ENCODE measurements at places on chromosomes 6 and 20.
A peak's percentile ranks its signal among the peaks of the same experiment; 100 is the strongest.

- no peak for DNase-seq
These were observed 82.4 kb downstream of the RNF144B start for GRCh38 chr6:18469536-18469935.

- no peak for DNase-seq
These were observed 123.7 kb downstream of the AKAP7 start for GRCh38 chr6:131258816-131259476.

DNA sequence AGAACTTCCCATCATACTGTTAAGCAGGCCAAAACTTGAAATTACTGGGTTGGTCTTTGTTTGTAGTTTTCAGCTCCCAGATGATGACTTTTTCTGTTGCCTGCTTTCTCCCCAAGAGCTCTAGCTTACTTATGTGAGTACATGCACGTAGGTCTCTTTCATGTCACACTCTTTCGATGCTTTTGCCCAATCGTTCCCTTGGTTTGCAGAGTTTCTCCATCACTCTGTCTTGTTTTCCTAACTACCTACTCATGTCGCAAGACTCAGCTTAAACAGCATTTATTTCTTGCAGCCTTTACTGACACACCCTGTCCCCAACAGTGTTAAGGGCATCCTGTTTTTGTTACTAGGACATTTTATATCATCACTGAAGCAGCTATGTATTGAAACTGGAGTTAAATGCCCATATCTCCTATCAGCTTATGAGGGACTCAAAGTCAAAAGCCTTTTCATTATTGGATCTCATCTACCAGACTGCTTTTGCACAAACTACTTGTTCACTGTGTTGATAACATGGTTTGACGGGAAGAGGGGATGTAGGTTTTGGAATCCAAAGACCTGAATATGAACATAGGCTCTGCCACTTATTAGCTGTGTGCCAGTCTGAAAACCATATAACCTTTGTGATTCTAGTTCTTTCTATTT is 2.9 kb downstream of the ARG1 start:
- no peak for DNase-seq

DNA sequence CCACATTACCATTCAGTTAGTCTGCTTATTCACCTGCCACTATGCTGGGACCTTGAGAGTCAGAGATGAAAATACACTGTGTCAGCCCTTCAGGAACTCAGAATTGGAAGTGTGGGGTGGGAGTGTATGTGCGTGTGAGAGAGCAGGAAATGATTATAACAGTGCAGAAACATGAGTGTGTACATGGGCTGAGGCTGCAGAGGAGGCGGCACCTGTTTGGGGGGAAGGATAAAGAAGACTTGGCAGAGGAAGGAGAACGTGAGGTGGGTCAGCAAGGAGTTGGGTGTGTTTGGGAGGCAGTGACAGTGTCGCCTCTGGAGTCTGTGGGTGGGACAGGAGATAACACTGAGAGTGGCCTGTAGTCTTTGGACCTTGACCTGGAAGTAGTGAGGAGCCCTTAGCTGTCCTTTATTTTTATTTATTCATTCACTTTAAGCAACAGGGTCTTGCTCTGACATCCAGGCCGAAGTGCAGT is 3.1 kb downstream of the CHMP4B start:
- DNase-seq = no peak

DNA sequence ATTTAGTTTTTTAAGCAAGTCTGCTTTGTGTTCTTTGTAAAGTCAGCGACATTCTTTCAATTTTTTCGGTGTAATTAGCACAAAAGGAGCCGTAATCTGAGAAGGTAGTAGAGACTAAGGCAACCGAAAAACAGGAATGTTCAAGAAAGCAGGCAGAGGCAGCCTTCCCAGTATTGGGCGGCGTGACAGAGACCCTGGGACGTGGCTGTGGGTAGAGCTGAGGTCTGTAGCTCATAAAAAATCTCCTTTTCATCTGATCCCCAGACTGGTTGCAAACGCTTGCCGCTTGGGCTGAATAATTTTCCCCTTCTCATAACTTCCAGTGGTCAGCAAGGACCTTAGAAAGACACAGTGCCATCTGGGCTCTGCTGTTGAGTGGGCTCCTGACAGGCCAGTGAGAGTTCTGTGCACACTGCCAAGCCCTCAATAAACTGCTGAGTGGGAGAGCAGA is 30.8 kb downstream of the GNAS start:
- no peak for DNase-seq

- peak; percentile 42 for DNase-seq
These were observed 27.5 kb downstream of the SERPINB9 start for GRCh38 chr6:2875359-2876191.

DNA sequence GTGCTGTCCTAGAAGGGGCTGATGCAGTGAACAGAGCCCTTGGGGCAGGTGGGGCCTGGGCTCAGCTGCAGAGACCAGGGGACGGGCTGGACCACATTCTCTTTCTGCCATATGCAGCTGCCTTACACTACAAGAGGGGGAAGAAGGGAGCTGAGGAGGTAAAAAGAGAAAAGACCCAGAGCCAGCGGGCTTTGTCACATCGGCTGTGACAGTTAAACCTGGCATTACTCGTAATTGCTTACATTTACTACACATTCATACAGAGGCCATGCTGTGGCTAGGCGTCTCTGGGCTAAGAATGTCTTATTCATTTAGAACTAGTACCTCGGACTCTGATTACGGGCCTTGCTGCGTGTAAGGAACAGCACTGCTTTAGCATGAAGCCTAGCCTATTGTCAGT is 12.8 kb upstream of the MAS1L start:
- no peak for DNase-seq

- DNase-seq = no peak
These were observed 102.5 kb upstream of the BEND6 start for GRCh38 chr6:56852260-56853010.

DNA sequence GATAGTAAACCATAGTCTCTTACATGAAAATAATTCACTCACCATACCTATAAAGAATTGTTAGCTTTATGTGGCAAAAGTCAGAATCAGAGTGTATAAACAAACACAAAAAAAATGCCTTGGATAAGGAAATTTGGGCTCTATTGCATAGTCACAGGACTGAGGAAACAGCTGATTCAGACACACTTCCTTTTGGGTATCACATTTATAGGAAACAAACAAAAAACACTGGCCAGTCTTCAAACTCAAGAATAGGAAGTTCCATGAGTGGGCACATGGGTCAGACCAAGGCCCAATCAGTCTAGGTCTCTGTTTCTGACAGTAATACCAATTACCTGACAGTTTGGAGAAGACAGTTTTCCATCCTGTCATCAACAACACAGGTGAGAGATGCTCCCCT is 8.0 kb downstream of the SLC18B1 start:
- no peak for DNase-seq

DNA sequence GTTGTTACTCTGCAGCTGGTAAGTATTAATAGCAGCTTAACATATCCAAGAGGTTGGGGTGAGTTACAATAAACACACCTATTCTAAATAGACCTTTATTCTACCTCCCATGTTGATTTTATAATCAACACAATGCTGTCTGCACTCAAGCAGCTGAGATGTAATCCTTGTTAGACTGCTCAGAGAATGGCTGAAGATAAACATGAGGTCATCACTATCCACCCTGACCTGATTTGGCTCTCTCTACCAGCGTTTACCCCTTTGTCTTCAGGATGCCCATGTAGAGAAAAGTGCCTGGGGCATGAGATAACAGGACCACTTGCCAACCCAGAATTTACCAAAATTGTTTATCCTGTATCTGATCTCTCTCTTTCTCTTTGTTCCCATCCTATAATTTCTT is 220.7 kb upstream of the DEFB112 start:
- DNase-seq = no peak

- no peak for DNase-seq
These were observed 47.2 kb downstream of the RGS17 start for GRCh38 chr6:153083869-153084268.

- DNase-seq = no peak
These were observed 72.0 kb upstream of the BACH2 start for GRCh38 chr6:90368601-90369000.

GRCh38 chr6:125631165-125631564 is 118.3 kb upstream of the HEY2 start:
- DNase-seq = no peak

DNA sequence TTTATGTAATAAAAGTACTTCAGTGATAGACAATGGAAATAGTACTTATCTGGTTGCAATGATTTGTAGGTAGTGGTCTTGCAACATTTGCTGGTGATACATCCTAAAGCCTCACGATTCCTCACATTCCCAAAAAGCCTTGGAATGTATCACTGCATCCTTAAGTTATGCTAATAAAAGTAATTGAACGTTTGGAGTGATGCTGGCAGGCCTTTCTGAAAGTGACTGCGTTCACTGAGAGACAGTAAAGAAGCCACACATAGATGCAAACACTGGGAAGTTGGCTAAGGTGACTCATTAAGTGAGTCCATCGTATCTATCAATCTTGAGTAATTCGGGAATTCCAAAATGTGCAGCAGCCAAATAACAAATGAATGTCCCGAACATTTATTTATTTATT is 444.1 kb upstream of the SOX4 start:
- no peak for DNase-seq

- DNase-seq = no peak
These were observed 76.6 kb upstream of the VGLL2 start for GRCh38 chr6:117188627-117189201.

DNA sequence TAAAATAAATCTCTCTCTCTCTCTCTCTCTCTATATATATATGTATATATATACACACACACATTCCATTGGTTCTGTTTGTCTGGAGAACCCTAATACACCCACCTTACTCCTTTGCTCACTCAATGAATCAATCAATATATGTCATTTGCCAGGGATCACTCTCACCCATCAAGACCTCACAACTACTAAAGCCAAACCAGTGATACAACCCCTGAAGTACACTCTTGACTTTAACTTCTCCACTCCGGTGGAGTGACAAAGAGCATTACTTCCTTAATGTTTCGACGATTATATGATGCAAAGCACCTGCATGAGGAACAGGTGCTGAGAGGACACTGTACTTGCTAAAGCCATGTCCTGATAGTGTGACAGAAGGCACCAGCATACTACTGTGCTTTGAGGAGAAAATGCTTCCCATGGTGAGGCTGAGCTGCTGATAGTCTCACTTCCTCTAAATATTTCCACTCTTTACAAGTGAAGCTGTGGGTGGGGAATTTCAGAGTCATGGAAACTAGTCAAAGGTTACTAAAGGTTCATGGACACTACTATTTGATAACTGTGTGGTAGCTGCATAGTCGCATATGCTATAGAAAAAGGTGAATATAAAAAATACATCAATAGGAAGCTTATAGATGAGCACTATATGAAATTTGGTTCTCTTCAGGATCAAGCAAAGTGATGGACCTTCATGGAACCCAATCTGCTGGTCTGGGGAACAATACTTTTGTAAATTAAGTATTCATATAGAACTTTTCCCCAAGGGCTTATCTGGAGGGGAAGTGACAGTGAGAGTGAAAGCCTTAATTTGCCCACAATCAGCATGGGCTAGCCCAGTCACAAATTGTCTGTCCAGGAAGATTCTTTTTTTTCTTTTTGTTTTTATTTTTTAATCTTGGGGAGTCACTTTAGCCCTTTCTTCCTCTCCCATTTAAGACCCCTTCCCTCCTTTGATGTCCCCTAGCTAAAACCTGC is 141.9 kb upstream of the NEDD9 start:
- no peak for DNase-seq

GRCh38 chr6:113402544-113402943 is 454.6 kb upstream of the MARCKS start:
- no peak for DNase-seq

DNA sequence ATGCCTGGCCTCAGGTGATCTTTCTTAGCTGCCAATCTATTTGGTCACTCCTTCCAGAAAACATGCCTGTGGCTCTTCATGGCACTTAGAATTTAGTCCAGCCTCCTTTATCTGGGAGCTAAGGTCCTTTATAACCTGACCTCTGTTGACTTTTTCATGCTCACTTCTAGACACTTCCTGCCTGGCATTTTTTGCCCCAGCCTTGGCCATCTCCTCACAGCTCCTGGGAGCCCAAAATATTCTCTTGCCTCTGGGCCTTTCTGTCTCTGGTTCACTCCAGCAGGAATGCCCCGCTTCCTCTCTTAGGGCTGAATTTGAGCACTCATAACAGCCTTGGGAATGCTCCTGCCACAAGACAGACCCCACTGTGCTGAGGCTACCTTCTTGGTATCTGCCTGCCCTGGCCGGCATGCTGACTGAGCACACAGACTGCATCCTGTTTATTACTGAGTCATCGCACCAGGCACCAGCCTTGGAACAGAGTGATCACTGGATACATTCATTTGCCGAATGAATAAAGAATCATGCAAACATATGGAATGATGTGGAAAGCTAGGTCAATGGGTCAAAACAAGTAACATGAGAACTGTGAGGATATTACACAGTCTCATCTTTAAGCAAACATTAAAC is 5.8 kb upstream of the EEF1E1 start:
- DNase-seq = no peak

GRCh38 chr6:52610745-52611355 is 34.0 kb upstream of the TRAM2 start:
- DNase-seq = no peak

DNA sequence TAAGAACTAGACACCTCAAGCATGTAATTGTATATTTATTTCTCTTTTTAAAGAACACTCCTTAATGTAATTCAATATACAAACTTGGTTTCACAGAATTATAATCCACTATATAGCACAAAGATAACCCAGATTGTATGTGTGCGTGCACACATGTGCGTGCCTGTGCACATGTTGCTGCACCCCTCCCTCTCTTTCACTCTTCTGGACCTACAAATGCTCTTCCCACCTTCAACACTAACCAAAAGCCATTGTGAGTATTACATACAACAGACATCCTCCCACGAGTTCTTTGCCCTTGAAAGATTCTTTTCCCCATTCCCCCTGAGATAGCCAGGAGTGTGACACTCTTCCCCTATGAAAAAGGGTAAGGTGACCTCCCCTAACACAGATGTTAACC is 193.5 kb downstream of the HIVEP2 start:
- no peak for DNase-seq

DNA sequence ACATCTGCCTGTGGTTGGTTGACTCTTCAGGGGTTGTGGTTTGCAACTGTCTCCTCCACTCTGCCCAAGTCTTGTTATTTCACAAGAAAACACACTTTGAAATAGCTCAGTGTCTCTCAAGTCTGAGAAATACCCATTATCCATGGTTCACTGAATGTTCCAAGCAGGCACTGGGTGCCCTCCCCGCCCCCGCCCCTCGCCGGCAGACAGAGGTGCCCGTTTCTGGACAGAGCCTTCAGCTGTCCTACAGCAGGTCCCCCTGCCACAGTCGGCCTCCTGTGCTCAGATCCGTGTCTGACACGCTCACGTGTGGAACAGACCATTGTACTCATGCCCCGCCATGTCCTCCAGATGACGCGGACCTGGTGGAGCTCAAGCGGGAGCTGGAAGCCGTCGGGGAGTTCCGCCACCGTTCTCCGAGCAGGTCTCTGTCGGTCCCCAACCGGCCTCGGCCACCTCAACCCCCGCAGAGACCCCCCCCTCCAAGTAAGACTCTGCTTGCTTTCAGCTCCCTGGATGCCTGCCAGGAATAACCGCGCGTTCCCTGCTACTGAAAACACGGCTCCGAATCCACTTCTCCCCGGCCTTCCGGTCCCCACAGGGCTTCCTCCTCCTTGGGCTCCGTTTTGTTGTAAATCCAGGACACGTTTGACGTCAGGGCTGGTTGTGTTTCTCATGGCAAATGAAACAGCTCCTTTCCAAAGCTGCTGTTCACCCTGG is 81.4 kb downstream of the SERAC1 start:
- DNase-seq = no peak

- no peak for DNase-seq
These were observed 10.1 kb downstream of the PKHD1 start for GRCh38 chr6:52077180-52077884.

- DNase-seq = no peak
These were observed 624.3 kb downstream of the PTPRT start for GRCh38 chr20:42565235-42565995.
